ENCODE measurements at places on chromosomes 6 and 20.

DNA sequence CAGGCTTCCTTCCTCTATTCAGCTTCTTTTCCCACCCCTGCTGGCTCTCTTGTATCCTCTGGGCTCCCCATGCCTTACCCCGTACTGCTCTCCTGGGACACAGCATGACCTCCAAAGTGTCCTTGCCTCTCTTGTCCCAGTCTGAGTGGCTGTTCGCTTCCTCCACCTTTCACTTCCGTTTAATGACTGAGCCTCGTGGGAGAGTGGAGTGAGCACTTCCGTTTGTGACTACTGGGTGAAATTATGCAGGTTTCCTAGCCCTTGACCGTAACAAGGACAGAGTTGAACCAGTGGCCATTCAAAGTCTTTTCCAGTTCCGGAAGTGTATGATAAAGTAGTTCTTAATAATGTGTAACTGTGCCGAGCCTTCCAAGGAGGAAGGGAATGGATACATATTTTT is 109.2 kb downstream of the ARID1B start:
- DNase-seq = no peak

GRCh38 chr6:125296471-125296870 is 5.3 kb downstream of the HDDC2 start:
- DNase-seq = no peak

GRCh38 chr20:63167026-63167917 is 48.7 kb downstream of the YTHDF1 start:
- no peak for DNase-seq

DNA sequence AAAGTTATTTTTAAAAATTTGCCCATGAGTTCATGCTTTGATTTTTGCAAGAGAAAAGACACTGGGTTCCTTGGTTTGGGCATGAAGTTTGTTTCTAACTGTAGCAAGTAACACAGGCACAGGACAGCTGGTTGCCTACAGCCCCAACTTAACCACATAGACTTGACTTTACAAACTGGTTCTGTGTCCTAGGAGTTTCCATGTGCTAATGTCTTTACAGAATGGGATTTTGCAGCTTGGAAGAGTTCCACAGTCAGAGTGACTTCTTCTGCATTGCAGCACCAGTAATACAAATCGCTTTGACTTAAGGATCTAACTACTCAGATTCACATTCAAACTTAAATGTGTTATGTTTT is 44.3 kb downstream of the OR2B2 start:
- no peak for DNase-seq

GRCh38 chr6:100622907-100623692 is 158.4 kb upstream of the SIM1 start:
- DNase-seq = no peak

- no peak for DNase-seq
These were observed 222.8 kb upstream of the CITED2 start for GRCh38 chr6:139597087-139597763.

GRCh38 chr6:143545976-143546547 is 34.5 kb upstream of the FUCA2 start:
- no peak for DNase-seq

DNA sequence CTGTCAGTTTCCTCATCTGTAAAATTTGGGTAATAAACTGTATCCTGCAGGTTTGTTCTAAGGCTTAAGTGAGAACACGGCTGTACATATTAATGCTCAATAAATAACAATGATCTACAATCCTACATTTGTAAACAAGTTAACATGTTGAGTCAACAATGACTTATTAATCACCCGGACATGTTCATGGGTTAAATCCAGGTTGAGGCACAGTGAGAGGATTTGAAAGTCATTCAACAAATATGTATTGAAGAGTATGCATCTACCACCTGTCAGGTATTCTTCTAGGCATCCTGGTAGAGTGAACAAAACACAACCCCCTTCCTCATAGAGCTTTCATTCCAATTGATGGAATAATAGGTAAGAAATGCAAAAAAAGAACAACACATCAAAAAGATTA is 554.7 kb upstream of the SLC35B3 start:
- no peak for DNase-seq

DNA sequence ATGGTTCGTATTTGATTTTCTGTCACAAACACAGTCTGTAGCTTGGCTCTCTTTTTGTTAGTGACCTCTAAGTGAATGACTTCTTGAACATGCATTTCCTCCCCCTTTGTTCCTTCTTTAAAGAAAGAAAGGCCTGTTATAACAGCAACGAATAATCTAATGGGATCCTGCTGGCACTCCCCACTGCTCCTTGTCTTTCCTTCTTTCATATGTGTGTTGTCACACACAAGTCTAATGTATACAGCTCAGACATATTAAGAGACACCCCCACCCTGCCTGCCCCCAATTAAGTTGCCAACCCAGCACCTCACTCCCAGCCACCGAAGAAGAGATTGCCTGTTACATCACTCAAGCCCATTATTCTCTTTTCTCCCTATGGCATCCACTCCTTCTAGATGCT is 4.9 kb upstream of the SAMD5 start:
- no peak for DNase-seq

DNA sequence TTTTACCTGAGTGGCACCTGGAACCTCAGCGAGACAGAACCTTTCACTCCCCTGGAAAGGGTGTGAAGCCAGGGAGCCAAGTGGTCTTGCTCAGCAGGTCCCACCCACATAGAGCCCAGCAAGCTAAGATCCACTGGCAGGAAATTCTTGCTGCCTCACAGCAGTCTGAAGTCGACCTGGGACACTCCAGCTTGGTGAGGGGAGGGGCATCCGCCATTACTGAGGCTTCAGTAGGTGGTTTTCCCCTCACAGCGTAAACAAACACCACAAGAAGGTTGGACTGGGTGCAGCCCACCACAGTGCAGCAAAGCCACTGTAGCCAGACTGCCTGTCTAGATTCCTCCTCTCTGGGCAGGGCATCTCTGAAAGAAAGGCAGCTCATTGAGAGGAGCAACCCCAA is 134.7 kb upstream of the RSPO3 start:
- no peak for DNase-seq

- DNase-seq = no peak
These were observed 14.0 kb downstream of the DEFB110 start for GRCh38 chr6:50007819-50008218.

DNA sequence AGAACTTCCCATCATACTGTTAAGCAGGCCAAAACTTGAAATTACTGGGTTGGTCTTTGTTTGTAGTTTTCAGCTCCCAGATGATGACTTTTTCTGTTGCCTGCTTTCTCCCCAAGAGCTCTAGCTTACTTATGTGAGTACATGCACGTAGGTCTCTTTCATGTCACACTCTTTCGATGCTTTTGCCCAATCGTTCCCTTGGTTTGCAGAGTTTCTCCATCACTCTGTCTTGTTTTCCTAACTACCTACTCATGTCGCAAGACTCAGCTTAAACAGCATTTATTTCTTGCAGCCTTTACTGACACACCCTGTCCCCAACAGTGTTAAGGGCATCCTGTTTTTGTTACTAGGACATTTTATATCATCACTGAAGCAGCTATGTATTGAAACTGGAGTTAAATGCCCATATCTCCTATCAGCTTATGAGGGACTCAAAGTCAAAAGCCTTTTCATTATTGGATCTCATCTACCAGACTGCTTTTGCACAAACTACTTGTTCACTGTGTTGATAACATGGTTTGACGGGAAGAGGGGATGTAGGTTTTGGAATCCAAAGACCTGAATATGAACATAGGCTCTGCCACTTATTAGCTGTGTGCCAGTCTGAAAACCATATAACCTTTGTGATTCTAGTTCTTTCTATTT is 2.9 kb downstream of the ARG1 start:
- DNase-seq = no peak

All from breast epithelium (tissue), 4 donors.